Mesothelial cell of epicardium (in vitro differentiated cells): ENCODE measurements at places on chromosomes 6 and 20. TPM values are rescaled to one million over a fixed set of nuclear protein-coding genes. Genes with fewer than 3 reads are reported as not detected.

GRCh38 chr20:39234520-39235095 lies 272.5 kb downstream of the DHX35 start:
- no peak for DNase-seq
- H3K27me3 ChIP-seq = peaks cover 28% of the 10 kb centered on the region
- no peaks in the 10 kb centered on the region for H3K36me3 ChIP-seq
- no peaks in the 10 kb centered on the region for H3K4me1 ChIP-seq

DNA sequence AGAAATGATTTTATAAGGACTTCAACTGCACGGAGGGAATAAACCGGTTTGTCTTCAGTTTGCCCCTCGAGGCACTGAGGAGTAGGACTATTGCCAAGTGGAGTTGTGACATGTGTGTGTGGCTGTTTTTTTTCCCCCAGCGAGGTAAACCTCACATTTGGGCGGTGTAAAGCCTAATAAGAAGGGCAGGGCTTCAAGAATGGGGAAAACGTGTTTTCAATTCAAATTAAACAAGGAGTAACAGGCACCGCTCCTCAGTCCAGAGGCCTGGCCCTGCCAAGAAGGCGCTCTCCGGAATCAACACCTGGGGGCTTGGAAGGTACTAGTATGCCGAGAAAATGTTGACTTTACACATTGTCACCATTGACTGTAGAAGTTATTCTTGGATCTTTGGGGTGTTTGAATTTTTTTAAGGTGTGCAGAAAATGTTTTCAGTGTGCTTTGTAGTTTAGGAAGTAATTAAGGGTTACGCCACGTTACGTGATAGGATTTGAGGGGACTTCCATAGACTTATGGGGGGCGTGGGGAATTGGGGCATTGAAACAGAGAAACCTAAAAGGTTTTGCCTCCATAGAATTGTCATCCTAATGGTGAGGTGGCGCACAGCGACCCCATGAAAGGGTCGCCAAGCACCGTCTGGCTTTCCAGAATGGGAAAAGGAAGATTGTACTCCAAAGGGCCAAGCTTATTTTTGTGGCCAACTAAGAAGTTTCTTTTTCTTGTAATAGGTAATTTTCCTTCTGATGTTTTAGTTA lies 791 bp downstream of the ADGRG6 start:
- H3K36me3 ChIP-seq = no peaks in the 10 kb centered on the region
- H3K4me1 ChIP-seq = peaks cover 51% of the 10 kb centered on the region
- peak; percentile 25 for DNase-seq
- H3K27me3 ChIP-seq = peaks cover 7% of the 10 kb centered on the region

Gene AKAP12
- total RNA-seq = 736 to 747 TPM (median 737 TPM) in 3 replicates

- H3K4me1 ChIP-seq = peaks cover 5% of the 10 kb centered on the region
- no peak overlapping the region for H3K27ac ChIP-seq
- no peak for DNase-seq
- no peaks in the 10 kb centered on the region for H3K36me3 ChIP-seq
Measured at GRCh38 chr20:8721098-8721497, 347.8 kb upstream of the PLCB4 start.

GRCh38 chr6:166997768-166998255 lies 1.4 kb upstream of the CEP43 start:
- no peaks in the 10 kb centered on the region for H3K27me3 ChIP-seq
- peak overlapping the region; percentile 87 for H3K4me3 ChIP-seq
- peaks cover 1% of the 10 kb centered on the region for H3K36me3 ChIP-seq
- H3K27ac ChIP-seq = peak overlapping the region; percentile 0
- peak; percentile 65 for DNase-seq
- H3K4me1 ChIP-seq = peaks cover 30% of the 10 kb centered on the region

- H3K4me3 ChIP-seq = no peak overlapping the region
- peaks cover 40% of the 10 kb centered on the region for H3K27me3 ChIP-seq
- peaks cover 37% of the 10 kb centered on the region for H3K4me1 ChIP-seq
- DNase-seq = no peak
- H3K36me3 ChIP-seq = no peaks in the 10 kb centered on the region
Measured at GRCh38 chr6:75210885-75211739, 5.3 kb upstream of the COL12A1 start.
